ENCODE measurements at places on chromosomes 6 and 20. TPM values are rescaled to one million over a fixed set of nuclear protein-coding genes. Genes with fewer than 3 reads are reported as not detected.

GRCh38 chr6:140601021-140601808, 1226.8 kb upstream of the CITED2 start:
- no peak for DNase-seq

Gene C6orf136
- 17.5 TPM for total RNA-seq

DNA sequence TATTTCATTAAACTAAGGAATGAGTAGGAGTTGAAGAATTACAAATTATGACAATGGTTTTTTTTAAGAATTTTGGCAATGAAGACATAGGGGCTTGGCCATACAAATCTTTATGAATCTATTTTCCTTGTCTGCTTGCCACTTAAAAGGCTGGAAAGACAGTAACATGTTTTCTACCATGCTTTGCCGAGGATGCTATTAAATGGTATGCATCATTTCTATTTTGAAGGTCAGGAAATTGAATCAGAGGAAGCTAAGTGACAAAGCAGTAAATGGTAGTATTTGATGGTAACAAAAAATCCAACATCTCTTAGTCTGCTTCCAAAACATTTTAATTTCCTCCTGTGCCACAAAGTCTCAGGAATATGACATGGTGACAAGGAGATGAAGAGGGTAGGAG, 287.2 kb downstream of the RFPL4B start:
- DNase-seq: no peak

DNA sequence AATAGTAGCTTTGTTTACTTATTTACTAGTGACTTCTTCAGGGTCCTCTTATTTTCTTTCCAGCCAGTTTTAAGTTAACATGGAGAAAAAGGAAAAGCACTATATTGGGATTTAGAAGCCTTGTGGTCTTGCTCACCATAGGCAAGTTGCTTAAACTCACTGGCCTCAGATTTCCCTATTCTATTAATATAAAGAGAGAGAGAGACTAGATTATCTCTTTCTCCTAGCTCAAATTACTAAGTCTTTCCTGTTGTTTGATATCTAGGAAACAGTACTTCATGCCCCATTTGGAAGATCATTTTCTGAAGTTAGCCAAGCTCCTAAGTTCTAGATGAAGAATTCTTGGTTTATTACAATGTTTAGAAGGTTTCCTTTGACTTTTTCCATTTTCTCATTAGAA, 32.5 kb downstream of the CTNNBL1 start:
- no peak for DNase-seq

Gene MAS1
- not detected for total RNA-seq

DNA sequence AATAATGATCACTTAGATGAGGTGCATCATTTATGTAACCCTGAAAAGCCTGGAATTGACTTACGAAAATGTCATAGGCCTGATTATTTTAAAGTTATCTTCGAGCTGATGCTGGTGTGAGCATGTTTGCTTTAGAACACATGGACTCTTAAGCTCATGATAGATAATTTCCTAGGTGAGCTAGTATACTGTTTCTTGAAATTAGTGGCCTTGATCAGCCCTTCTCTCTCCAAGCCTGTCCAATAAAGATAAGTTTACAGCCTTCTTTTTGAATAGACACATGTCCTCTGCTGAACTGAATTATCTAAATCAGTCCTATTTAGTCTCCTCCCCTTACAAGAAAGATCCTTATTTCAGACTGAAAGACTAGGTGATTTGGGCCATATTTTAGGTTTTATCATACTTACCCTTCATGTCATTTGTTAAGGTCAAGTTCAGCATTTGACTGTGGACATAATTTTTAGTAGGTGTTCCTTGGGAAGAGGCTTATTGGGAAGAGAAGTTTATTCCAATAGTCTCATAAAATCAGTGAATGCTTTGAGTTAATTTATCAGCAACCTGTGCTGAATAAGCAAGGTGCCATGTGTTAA, 15.3 kb downstream of the FOXO3 start:
- DNase-seq: no peak

DNA sequence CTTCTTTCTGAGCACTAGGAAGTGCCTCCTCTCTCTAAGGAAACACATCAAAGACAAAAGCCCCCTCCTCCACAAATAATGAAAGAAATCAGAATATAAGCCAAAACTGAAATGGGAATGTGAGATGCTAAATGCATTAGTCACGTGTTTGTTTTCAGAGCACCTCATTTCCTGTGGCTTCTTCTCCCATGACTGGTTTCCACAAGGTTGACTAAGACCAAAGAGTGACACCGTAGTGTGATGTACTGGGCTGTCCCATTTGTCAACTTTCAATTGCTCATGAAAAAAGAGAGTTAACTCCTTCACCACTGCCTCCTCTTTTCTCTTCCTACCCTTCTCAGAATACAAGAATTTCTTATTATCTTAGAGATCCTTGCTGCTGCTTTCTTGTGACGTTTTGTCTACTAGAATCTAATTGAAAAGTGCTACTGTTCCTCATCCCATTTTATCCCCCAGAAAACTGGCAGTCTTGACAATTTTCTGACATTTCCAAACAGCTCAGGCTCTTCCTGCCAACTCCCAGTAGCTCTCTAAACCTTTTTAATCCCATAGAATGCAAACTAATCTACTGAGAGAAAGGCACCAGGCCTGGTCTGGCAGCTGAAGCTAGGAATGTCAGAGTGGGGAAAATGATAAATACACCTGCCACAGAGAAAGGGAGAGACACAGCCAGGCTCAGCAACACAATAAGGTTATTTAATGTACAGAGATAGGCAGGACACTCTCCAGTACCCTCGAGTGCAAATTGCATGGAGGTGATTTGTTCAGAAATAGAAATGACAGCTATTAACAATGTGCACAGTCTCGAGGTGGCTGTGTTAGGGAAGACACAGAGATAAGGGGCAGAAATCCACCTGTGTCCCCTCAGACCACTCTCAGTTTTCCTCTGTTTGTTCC, 671.7 kb upstream of the NRSN1 start:
- no peak for DNase-seq

DNA sequence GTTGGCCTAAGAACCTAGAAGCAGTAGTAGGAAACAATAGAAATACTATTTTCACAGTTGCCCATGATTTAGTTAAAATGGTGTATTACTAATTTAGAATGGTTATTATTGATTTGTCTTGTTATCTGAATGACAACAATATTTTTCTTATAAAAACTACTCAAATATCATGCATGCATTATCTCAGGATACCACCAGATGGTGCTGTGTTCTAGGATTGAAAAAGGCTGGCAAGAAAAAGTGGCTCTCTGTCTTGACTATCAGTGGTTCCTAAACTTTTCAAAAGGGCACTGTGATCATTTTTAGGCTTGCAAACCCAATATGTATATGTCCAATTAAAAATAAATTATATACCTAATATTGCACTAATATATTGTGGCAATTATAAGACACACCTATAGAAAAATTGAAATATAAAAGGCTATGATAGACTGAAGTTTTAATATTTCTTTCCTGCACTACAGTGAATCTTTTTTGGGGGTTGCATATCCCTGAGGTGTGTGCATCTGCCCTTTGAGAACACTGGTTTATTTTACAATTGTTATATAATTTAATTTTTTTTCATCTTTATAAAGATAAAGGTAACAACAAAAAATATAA, 131.7 kb upstream of the MLIP start:
- DNase-seq: no peak

DNA sequence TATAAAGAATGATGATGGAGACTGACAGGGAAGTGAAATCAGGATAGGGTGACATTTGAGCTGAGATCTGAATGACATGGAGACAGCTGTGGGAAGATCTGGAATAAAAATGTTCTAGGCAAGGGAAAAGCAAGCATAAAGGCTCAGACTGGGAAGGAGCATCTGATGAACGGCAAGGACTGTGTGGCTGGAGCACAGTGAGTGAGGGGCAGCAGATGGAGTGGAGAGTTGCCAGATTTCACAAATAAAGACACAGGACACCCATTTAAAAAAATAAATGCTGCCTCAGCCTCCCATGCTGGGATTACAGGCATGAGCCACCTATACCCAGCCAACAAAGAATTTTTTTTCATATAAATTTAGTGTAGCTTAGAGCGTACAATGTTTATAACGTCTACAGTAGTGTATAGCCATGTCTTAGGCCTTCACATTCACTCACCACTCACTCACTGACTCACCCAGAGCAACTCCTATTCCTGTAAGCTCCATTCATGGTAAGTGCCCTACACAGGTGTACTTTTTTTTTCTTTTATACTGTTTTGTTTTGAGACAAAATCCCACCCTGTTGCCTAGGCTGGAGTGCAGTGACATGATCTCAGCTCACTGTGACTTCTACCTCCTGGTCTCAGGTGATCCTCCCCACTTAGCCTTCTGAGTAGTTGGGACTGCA, 2.4 kb upstream of the ZBTB24 start:
- no peak for DNase-seq

Gene FAM162B
- total RNA-seq: 6.5 TPM

DNA sequence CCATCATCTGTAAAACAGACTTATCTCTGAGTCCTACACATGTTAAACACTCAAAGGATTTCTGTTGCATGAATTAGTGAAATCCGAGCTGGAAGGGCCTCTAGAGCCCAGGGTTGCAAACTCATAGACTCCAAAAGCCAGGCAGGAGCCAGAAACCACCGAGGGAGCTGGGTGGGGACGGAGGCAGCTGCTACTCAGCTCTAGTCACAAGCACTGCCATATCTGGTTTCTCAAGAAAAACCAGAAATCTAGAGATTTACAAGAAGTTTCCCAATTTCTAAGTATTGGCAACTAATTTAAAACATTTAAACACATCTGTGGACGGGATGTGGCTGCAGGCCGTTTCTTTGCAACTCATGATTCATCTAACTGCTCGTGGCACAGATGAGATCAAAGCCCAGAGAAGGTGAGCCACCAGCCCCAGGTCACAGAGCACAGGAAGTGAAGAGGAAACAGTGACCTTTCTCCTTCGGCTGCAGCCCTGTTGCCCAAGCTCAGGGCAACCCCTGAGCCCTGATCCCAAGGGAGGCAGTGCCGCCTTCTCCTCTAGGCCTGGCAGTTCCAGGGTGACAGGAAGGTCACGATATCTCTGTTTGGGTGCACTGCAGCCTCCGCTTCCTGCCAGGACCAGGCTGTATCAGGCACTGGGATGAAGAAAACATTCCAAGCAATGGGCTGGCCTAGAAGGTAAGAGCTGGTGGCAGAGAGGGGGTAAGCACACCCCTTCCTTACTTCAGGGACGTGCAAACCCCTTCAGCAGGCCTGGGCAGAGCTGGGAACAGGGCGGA, 26.4 kb upstream of the PTGIS start:
- no peak for DNase-seq

- DNase-seq: no peak
Measured at GRCh38 chr6:156953479-156954146, 176.4 kb downstream of the ARID1B start.

DNA sequence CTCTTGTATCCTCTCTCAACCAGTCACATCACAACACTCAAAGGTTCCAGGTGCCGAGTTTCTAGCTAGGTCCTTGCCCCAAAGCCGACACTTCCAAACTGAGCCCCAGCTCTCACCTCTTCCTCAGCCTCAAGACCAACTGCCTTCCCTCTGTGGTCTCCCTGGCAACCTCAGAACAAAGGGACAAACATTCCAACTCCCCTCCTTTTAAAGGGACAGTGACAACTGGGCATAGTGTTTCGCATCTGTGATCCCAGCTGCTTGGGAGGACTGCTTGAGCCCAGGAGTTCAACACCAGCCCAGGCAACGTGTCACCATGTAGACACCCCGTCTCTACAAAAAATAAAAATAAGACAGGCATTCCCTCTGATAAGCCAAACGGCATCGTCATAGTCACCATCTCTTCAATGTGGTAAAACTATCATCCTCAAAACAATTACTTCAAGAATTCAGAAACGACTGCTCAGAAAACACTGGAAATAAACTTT, 11.3 kb downstream of the DIDO1 start:
- DNase-seq: no peak

- no peak for DNase-seq
Measured at GRCh38 chr20:998231-998830, 3.8 kb downstream of the RSPO4 start.

DNA sequence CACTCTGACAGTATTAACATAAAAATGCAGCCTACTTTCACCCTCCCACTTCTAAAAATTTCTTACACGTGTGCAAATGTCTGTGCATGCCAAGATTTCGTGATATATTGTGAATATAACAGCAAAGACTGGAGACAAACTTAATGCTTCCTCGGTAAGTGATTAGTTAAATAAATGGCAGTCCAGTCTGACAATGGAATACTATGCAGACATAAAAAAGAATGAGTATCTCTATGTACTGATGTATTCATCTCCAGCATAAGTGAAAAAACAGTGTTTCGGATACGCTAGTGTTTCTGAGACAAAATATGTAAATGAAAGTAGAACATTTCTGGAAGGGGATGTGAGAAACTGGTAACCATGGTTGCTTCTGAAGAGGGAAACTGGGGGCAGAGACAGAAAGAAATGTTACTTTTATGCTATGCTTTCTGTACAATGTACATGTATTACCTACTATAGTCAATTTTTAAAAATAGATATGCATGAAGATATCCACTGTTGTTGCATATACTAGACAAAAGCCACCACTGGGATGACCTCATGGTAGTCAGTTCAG, 7.0 kb downstream of the SLC22A23 start:
- DNase-seq: no peak

GRCh38 chr6:167948716-167949115, 48.8 kb upstream of the KIF25 start:
- DNase-seq: no peak

DNA sequence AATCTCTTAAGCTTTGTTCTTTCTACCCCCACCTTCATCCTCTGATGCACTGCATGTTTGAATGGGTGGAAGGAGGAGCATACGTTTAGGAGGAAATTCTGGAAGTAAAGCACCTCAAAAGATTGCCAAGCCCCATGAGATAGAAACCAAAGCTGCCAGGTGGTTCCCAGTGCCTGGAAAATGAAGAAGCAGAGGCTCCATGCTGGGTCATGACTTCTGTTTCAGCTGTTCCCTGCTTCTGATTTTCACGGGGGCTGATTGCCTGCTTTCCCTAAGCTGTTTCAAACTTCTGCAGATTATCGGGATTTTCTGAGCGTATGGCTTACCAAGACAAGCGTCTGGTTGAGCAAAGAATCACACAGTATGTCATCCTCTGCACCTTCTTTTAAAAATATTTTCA, 87.5 kb upstream of the SYNDIG1 start:
- no peak for DNase-seq

- DNase-seq: no peak
Measured at GRCh38 chr6:21431526-21431925, 162.0 kb upstream of the SOX4 start.

DNA sequence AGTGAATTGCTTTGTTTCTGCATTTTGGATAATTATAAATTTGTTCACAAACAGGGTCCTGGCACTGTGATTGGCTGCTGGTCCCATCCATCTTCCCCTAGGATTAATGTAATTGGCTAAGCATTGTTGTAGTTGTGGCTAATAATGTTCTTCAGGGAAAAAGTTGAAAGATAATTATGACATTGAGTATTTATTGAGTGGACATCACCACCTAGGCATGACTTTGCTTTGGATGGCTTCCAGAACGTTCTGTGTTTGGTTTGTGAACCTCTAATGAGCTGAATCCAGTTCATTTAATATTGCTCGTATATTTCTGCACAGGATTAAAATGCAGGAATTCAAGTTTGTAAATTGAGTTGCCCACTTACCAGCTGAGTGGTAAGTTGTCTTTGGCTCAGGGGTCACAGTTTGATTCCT, 55.1 kb downstream of the ARID1B start:
- DNase-seq: no peak

Gene PRR18
- not detected for total RNA-seq

Gene C6orf118
- not detected for total RNA-seq

GRCh38 chr6:104320896-104321295, 538.8 kb downstream of the HACE1 start:
- no peak for DNase-seq

Data from esophagus squamous epithelium (tissue), 5 donors.